CD4-positive, alpha-beta T cell treated with Interleukin-2 at 100 ng/mL for 4 hours (primary cell): ENCODE measurements at places on chromosomes 7 and 10.

DNA sequence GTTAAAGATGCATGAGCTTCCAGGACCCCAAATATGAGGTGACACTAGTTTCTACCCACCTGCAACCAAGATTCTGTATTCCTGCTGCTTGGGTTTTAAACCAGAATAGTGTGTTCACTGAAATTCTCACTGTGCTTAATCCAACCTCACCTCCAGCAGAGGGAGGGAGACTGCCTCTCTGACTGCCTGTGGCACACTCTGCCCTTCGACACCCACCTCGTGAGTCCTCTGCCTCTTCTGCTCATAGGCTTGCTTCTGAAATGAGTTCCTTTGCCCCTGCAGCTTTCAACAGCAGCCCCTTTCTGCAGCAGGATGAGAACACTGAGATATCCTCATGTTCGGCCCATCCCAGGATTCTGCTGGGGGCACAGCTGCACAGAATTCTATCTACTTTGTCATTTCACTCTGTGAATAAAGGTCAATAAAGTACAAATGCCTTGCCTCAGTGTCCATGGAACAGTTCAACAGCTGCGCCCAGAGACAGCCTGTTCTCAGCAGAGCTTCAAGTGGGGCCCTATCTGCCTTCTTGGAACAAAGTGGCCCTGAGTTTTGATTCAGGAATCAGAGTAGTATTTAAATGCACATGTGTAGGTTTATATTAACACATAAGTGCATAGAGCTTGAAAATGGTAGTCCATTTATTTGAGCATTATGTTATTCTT is 632.5 kb downstream of the TNS3 start:
- no peak for DNase-seq

- no peak for DNase-seq
Measured at GRCh38 chr7:16035392-16035791, 348.9 kb upstream of the MEOX2 start.

DNA sequence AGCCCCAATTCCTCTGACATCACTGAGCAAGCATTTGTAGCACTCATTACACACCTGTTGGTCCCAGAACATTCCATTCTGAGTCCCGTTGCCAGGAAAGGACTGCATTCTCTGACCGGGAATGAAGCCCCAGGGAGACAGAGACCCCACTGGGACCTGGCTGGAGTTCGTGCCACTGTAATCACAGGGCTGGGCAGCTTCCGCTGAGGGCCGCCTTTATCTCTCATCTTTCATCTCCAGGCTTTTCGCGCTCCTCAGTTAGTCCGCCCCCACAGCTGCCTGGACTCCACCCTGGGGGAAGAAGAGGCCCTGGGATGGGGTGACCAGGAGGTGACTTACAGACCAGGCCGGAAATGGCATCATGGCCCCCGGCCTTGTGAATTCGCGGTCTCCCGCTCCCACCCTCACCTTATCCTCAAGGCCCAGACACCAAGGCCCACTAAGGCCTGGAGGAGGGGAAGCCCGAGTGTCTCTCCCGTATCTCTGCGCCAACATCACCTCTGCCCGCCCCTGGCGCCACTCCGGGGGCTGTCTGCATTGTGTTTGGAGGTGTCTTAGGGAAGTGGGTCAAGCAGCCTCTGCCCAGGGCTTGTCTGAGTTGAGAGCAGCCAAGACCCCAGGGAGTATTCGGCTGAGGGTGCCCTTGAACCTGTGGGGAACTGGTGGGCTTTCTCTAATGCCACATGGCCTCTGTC is 75.4 kb downstream of the PROSER2 start:
- DNase-seq: no peak

- DNase-seq: no peak
Measured at GRCh38 chr7:7529328-7529727, 6.3 kb downstream of the COL28A1 start.

GRCh38 chr7:5630670-5631069 is 150.8 kb downstream of the RNF216 start:
- DNase-seq: peak; percentile 63

- DNase-seq: no peak
Measured at GRCh38 chr10:112535531-112535951, 88.5 kb downstream of the VTI1A start.
